ENCODE measurements at places on chromosomes 6 and 20.

DNA sequence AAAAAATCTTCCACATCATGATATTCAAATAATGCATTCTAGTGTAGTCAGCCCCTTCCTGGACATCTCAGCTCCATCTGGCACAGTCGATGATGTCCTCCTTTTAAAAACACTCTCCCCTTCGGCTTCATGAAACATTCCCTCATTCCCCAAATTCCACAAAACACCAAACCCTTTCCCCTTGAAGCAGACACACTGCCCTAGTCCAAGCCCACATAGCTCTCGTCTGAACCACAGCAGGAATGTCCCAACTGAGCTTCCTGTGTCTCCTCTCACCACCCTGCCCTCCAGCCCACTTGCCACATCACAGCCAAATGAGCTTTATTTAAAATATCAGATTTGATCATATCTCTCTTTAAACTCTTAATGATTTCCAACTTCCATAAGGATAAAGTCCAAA is 106.4 kb upstream of the CARMIL1 start:
- DNase-seq: no peak

DNA sequence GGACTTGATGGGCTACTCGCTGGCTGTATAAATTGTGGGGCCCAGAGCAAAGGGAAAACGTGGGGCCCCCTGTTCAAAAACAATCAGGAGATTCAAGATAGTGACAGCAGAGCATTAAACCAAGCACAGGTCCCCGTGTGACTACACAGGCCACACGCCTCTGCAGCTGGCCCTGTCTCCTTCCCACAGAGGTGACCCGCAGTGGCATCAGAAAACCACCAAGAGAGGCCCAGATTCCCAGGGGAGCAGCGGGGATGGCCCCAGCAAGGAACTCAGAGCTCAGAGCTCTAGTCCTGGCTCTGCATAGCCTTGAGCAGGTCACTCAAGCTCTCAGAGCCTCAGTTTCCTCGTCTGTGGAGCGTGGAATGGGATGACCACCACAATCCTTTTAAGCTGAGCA is 57.6 kb downstream of the CPNE5 start:
- no peak for DNase-seq

DNA sequence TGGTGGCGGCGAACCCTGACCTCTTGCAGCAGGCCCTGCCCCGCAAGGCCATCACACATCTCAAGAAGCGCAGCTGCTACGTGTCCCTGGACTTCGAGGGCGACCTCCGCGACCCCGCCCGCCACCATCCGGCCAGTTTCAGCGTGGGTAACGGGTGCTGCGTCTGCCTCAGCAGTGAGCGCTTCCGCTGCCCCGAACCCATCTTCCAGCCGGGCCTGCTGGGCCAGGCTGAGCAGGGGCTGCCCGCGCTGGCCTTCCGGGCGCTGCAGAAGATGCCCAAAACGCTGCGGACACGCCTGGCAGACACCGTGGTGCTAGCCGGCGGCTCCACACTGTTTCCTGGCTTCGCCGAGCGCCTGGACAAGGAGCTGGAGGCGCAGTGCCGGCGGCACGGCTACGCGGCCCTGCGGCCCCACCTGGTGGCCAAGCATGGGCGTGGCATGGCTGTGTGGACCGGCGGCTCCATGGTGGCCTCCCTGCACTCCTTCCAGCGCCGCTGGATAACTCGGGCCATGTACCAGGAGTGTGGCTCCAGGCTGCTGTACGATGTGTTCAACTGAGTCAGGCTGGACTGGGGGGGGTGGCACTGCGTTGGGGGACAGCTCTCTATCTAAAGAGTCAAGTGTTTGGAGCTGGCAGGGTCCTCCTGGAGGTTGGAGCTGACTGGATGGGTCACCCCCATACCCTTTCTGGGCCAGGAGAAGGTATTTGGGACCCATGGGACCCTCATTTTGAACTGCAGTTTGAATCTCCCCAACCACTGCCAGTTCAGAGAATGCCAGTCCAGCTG is 1.1 kb downstream of the ACTL10 start:
- peak; percentile 78 for DNase-seq

DNA sequence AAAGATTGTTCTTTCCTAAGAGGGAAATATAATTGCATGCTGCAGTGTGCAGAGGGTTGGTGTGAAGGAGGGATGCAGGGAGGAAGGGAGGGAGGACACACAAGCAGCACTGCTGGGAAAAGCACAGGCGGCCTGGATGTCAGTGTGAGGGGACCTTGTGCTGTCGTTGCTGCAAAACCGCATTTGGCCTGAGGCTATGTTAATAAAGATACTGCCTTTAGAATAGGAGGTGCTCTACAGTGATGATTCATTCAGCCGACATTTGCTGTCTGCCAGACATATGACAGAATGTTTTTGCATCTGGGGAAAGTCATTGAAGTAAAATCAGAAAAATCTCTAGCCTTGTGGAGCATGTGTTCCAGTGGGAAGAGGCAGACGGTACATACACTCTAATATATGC is 50.5 kb upstream of the TRIM26 start:
- no peak for DNase-seq

GRCh38 chr20:39813190-39813829 is 851.2 kb downstream of the DHX35 start:
- no peak for DNase-seq

DNA sequence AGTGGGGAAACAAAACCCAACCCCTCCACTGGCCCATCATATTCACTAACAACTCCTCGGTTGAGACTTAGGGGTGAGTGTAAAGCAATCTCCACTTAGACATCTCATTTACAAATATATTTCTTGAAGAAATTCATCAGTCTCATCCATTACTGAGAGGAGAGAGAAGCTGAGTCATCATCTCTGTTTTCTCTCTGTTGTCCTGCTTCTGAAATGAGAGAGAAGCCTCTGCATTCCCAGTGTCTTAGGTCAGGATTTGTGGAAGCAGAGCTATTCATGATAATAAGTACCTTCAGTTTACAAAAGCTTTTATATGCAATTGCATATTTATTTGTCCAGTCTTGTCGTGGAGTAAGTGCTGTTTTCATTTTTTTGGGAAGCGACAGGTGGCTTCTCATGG is 879 bp downstream of the MEP1A start:
- DNase-seq: no peak

DNA sequence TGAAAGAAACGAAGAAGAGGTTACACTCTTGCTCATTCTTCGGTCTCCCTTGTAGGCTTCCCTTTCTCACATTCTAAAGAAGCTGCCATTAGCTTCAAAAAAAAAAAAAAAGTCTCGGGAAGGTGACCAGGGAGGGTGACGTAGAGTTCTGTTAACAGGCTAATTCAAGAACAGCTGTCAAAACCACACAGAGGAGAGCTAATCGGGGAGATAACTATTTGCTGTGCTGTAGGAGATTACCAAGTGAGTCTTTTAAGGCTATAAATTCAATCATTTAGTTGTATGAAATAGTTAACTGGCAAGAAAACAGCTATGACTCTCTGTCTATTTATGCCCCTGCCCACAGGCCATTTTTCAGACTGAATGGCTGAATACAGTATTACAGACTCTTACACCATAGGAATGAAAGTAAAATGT is 256.8 kb downstream of the SYNE1 start:
- no peak for DNase-seq

- DNase-seq: no peak
These were observed 13.7 kb downstream of the FOXP4 start for GRCh38 chr6:41559655-41560427.

- DNase-seq: no peak
These were observed 44.1 kb downstream of the ELOVL2 start for GRCh38 chr6:10999994-11000393.

DNA sequence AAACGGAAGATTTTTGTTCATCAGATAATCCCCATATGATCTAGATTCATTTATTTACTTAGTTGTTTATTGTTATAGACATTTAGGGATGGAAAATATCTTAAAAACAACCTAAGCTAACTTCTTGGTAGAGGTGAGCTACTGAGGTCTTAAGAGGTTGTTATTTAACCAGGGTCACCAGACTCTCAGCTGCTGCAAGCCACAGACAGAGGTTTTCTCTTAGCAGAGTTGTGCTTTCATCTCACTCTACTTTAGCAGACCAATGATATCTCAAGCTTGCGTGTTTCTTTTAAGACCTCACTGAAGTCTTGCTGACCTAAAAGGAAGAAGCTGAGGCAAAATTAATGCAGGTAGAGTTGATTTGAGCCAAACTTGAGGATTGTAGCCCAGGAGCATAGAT is 43.6 kb downstream of the NCOA7 start:
- DNase-seq: no peak

DNA sequence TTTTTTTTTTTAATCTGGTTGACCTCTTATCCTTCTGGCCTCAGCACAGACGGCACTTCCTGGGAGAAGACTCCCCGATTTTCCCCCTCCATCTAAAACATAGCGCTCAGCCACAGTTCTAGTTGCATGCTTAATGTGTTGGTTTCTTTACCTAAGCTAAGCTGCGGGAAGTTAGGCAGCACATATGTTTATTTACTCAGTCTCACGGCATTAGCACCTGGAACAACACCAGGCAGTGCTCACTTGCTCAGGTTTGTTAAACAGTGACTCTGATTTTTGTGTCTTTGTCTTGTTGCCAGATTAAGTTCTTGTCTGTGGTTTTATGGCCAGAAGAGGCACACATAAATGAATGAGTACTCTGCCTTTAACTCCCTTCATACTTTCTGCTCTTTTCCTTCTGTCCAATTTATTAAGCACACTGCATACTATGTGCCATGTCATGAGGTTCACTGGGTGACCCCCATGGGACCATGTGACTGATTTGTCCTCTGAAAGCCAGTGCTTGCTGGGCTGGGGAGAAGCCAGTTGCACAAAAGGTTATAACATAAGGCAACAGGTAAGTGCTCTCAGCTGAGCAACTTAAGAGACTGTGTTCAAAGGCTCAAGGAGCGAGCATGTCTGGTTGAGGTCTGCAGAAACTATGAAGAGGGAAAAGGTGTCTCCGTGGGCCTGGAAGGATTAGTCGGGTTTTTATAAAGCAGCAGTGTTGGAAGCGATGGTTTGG is 93.6 kb downstream of the RPP40 start:
- no peak for DNase-seq

DNA sequence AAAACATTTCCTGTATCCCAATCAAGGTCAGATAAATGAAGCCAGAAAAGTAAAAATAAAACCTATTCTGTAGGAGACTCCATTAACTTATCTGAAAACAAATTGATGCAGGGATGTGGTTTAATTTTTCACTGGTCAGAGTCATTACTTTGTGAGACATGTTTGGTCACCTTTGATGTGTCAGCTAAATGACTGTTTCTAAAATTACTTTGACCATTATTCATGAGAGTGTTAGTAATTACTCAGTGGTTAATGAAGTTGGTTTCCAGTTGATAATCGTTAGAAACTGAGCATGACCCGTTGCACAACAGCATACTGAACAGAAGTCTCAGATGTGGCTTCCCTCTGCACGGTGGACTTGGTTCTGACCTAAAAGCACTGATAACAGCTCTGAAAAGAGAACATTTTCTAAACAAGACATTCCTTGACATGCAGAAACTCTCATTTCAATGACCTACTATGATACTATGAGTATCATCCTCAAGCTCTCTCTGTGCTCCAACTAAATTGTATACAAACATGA is 410.5 kb upstream of the RNF217 start:
- no peak for DNase-seq

DNA sequence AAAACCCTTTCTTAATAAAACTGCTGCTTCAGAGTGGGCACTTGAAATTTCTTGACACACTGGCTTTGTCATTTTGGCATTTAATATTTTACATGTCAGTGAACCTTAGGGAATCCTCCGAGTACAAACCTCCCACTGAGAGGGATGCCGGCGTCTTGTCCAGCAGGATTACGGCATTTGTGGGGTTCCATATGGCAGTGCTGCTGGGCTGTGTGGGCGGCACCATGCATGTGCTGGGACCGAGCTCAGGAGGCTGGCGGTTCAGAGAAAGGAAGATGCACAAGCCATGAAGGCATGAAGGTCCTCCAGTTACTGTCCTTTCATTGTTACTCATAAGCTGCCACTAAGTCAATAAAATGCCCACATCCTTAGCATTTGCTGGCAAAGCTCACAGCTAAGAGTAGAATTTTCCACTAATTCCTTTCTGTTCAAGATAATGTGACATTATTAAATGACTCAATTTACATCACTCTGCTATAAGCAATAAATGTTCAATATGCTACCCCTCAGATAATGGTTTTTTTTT is 61.4 kb downstream of the LY86 start:
- DNase-seq: no peak

GRCh38 chr6:24454452-24454851 is 34.9 kb downstream of the GPLD1 start:
- no peak for DNase-seq

DNA sequence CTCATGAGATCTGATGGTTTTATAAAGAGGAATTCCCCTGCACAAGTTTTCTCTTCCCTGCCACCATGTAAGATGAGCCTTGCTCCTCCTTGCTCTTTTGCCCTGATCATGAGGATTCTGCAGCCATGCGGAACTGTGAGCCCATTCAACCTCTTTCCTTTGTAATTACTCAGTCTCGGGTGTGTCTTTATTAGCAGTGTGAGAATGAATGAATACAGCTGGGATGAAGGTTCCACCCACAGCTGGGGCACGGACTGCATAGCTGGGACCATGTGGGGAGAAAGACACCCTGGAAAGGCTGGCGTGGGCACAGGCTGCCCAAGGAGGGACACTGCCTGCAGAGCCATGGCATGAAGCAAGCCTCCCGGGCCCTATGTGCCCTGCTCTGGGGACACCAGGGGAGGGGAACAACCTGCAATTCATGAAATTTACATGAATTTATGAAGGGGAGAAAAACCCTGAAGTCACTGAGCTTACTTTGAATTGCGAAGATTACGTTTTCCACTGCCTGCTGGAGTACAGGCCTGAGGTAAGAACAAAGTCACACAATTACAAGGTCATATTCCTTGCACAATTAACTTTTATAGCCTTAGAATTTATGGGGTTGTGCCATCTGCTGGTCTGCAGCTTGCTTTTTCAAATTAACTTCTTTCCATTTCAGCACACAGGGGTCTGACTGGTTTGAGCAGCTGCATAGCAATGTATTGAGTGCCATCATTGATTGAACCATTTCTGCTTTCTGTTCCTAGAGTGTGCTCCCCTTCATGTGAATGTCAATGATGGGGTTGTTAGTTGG is 46.2 kb downstream of the SLC22A1 start:
- DNase-seq: no peak
